ENCODE measurements at places on chromosomes 7 and 10.

- DNase-seq: no peak
Observed at GRCh38 chr7:8151161-8151725, 110.7 kb downstream of the ICA1 start.

- DNase-seq: no peak
Observed at GRCh38 chr10:48550977-48551376, 53.9 kb downstream of the ARHGAP22 start.

DNA sequence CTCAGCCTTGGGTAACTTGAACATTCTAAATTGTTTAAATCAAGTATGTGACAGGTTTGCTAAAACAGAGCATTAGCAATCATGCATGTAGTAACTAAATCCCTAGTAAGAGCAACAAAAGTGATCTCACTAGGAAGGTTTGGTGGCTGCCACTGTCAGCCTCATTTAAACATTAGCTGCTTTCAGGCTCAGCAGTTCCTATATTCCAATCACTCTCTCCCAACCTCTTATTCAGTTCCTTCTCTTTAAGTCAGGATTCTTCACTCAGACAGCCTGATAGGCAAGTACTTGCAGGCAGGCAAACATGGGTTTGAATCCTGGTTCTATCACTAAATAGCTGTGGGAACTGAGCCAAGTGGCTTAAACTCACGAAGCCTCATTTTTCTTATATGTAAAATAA, 3.6 kb downstream of the CREB3L2 start:
- no peak for DNase-seq

DNA sequence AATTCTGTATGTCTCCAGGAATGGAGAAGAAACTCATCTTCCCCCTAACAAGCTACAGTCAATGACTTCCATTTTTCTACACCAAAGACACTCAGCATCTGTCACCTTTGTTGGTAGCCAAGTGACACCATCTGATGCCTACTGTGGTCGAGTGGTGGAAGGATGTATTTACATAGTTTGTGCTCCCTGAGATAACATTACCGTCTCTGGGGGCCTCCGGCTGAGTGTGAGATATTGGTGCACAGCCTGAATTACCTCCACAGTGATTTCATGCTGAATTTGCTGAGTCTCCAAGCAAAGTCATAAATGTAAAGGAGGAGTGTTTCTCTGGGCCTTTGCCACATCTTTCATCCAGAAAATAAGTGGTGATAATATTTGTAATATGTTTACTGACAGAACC, 114.0 kb downstream of the GRID1 start:
- DNase-seq: peak; percentile 63

- DNase-seq: no peak
Observed at GRCh38 chr10:78255214-78255613, 221.6 kb downstream of the RPS24 start.

DNA sequence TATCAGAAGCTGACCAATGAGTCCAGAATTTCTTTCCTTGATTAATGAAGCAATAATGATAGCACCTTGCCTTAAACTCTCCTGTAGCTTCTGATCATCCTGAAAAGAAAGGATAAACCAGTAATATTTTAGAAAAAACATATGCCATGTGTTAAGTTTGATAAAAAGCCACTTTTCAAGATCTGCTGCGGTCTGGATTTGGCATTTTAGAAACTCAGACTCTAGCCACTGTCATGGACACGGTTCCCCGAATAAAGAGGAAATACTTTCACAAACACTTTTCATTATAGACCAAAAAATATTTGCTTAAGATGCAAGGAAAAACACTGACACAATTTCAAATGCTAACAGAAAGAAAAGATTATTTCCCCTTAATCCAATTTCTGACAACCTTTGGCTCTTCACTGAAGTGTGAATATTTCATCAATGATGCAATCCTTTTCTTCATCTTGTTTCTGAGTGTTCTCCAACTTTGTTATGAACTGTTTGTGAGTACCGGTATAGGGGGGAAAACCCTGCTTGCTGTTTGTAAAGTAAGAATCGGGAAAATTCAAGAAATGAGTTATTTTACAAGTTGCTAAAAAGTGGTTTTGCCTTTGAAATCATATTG, 329.5 kb downstream of the CRPPA start:
- peak; percentile 36 for DNase-seq

DNA sequence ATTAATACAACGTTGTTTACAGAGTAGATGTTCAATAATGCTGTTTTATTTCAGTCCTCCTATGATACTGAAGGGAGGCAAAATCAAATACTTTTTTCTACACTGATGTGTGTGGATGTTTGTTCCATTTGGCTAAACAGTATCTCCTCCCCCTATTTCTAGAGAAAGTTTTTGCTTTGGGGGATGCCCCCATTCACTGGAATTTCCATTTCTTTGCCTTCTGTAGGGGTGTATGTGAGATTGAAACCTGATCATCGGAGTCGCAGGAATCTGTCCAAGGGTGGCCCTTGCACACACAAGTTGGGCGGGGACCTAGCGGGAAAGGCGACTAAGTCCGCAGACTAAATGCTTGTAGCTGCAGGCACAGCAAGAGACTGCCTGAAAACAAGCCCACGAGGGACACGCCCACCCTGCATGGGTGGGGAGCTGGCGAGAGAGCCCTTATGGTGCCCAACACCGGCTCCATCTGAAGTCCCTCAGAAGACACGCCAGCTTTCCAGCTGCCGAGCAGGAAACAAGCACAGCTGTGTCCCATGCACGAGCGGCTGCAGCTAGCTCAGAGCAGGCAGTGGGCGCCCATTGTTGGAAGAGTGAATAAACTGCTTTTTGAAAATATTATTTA, 58.0 kb downstream of the ESYT2 start:
- DNase-seq: no peak

DNA sequence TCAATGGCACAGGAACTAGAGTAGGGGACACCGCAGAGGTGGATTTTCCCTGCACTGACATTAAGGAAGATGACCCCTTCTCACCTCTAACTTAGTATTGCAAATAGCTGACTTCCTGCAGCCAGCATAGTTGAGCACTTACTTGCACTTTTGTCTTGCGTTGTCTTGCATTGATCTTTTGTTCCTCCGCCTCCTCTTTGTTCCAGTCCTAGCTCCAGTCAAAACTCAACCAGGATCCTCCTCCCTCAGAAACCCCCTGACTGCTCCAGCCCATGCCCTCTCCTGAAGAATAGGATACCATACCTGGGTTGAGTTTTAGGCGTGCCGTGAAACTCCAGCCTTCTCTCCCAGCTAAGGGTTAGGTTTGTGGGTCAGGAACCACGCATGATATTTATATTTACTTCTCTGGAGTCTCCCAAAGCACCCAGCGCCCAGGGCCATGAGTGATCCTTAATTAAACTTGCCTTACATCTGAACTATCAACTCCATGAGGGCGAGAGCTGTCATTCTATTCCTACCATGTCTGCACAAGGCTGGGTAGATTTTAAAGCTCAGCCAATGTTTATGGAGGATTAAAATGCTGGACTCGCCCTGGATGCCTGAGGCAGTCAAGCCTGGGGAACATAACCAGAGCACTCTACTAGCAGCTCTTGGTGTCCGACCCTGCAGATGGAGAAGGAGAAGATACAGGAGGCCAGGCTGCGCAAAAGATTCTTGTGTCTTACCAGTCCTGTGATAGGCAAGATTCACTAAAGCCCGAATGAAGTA, 14.1 kb downstream of the ZNF467 start:
- no peak for DNase-seq

GRCh38 chr10:88952647-88953111, at the start of gene ACTA2:
TSS of gene ACTA2 (minus strand) at chr10:88952773. CDS start at chr10:88948930, 3,843 bp downstream.
- DNase-seq: peak; percentile 96

DNA sequence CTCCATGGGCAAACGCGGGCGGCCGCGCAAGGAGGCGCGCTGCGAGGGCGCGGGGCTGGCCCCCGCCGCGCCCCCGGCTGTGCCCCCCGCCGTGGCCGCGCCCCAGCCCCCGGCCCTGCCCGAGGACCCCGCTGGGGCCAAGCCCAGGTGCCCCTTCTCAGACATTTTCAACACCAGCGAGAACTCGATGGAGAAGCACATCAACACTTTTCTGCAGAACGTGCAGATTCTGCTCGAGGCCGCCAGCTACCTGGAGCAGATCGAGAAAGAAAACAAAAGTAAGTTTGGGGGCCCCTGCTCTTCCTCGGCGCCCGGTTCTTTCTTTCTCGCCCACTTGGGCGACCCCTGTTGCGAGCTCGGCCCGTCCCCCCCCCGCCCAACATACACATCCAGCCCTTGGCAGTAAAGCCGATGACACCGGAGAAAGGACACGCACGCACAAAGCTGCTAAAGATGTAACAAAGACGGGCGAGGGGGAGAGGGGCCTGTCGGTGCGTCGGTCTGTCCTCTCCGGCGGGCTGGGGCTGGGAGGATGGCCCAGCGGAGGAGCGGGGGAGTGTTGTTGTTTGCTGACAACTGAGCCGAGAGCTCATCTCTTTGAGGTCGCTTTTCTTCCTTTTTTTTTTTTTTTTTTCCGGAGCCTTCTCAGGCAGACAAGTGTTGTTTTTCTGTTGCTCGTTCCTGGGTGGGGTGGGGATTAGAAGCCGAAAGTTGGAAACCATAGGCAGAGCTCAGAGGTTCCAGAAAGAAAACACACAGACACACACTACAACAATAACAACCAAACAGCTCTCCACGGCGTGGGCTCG, 604 bp downstream of the MXI1 start:
- DNase-seq: peak; percentile 52
